ENCODE measurements at places on chromosomes 13 and 19. TPM values are rescaled to one million over a fixed set of nuclear protein-coding genes. Genes with fewer than 3 reads are reported as not detected.
A peak's percentile ranks its signal among the peaks of the same experiment; 100 is the strongest.

GRCh38 chr13:106314417-106314816 lies 221.0 kb downstream of the EFNB2 start:
- no peak for DNase-seq

The KRTDAP gene
- total RNA-seq, result not detected

The LMTK3 gene
- 0.06 TPM for total RNA-seq

GRCh38 chr19:3274245-3274941 lies 49.9 kb downstream of the CELF5 start:
- DNase-seq, result no peak

The NLRP5 gene
- total RNA-seq, result not detected

The C19orf73 gene
- total RNA-seq, result 1.8 TPM

- no peak for DNase-seq
These were observed 8.5 kb downstream of the POU2F2 start for GRCh38 chr19:42123765-42124164.

The EHD2 gene
- total RNA-seq, result 170 TPM

The URI1 gene
- total RNA-seq, result 73.4 TPM

DNA sequence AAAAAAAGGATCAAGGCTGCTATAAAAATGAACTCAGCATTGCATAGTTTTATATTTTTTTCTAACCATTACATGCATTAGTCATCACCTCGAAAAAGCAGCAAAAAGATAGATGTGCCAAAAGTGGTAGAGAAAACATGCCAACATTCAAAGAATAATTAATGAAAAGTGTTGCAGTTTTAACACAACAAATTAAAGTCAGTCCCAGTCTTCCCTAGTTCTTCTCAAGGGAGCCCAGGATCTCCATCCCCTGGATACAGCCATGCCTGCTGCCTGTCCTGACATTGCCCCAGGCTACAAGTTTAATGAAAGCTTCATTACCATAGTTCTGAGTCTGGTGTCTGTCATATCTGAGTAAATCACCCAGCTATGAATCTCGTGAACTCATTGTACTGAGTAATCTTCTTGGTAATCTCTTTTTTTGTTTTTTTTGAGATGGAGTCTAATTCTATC lies 116.6 kb upstream of the KLF12 start:
- no peak for DNase-seq

The ACP5 gene
- total RNA-seq, result 8.6 TPM

DNA sequence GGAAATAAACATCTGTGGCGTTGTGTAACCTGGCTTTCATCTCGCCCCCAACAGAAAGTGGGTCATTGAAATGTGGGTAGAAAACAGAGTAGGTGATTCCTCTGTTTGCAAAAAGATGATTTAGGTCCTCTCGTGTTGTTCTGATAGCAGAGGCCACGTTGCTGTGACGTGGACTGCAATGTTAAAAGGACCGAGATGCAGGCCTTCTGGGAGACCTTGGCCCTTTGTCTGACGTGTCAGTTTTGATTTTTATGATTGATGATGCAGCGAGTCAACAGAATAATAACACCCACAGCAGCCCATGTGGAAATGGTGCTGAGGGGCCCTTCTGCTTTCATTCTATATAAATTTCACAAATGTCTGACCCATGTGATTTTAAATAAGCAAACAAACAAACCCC lies 68.9 kb downstream of the FGF9 start:
- DNase-seq, result peak; percentile 65

- DNase-seq, result no peak
These were observed 32.9 kb downstream of the NAXD start for GRCh38 chr13:110648146-110648819.

GRCh38 chr19:48999481-49000325 lies 6.0 kb downstream of the RUVBL2 start:
- DNase-seq, result peak; percentile 72

DNA sequence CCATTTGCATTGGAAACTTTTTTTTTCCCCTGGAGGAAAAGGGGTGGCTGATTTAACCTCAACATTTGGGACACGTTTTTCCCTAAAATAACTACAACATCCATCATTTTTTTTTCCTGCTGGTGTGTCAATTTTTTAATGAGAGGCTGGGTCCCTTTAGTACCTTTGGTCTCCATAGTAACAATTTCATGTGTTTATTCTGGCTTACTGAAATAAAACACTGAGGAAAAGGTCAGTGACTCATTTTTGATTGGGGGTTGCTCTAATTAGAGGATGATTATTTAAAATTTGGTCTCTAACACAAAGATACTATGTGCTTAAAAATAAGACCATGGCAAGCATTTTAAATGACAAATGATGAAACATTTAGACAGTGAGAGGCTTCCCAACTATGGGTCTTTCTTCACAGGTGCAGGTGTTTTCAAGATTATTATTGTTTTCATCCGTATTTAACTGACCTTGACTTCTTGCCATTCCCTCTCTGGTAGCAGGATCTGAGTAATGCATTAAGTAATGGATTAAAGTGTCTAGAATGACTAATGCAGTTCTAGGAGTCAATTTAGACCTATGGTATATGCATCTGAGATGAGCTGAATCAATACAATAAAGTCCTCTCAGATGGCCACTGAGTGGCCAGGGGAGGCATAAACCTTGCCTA lies 406.4 kb downstream of the KCNRG start:
- no peak for DNase-seq

DNA sequence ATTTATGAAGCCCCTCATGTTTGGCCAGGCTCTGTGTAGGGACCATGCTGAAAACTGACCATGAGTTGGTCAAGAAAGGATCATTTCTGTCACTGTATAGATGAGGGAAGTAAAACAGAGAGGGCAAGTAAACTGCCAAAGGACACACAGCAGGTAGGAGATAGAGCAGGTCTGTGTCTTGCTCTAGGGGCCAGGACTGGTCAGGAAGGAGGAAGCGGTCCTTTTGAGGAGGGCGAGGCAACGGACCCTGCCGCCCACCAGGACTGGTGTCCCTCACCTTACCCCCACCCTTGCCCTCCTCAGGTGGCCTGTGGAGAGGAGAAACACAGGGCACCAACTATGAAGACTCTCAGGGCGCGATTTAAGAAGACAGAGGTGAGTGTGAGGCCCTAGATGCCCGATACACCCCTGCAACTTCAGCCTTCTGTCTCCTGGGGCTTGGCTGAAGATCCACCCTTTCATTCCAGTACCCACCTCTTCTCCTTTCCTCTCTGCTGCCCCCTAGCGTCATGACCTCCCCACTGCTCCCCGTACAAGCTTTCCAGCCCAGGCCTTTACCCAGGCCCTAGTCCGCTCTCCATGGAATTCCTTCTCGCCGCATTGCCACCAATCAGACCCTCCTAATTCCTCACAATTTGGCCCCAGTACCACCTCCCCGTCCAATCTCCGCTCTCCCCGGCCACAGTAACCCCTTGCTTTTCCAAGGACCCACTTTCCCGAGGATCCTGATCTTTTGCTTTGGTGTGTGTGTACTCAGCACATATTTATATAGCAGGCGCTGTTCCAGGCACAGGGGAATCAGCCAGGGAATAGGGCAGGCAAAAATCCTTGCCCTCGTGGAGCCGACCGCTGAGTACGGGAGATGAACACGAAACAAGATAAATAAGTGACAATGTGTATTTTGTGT lies 3.9 kb downstream of the ANKRD24 start:
- DNase-seq, result peak; percentile 83

The CEACAM3 gene
- total RNA-seq, result not detected

GRCh38 chr19:23969630-23970029 lies 54.9 kb downstream of the ZNF726 start:
- no peak for DNase-seq

GRCh38 chr19:38891771-38892170 lies 7.6 kb downstream of the SIRT2 start:
- no peak for DNase-seq

DNA sequence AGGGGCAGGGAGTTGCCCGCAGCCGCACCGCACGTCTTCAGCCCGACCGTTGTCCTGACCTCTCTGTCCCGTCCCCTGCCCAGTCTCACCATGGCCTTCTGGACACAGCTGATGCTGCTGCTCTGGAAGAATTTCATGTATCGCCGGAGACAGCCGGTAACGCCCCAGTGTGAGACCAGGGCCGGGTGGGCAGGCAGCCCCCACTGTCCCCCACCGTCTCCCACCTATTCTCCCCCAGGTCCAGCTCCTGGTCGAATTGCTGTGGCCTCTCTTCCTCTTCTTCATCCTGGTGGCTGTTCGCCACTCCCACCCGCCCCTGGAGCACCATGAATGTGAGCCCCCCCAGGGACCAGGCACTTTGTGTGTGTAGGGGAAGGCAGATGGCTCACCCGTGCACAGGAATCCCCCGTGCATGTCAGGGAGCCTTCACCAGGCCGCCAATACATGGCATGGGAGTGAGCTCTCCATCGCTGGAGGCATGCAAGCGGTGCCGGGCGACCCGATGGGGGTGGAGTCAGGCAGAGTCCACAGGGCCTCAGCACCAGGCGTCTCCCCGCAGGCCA lies 1.4 kb downstream of the ABCA7 start:
- DNase-seq, result no peak

The GNA15 gene
- total RNA-seq, result 10.9 TPM

GRCh38 chr13:108734676-108735075 lies 105.3 kb downstream of the MYO16 start:
- no peak for DNase-seq

DNA sequence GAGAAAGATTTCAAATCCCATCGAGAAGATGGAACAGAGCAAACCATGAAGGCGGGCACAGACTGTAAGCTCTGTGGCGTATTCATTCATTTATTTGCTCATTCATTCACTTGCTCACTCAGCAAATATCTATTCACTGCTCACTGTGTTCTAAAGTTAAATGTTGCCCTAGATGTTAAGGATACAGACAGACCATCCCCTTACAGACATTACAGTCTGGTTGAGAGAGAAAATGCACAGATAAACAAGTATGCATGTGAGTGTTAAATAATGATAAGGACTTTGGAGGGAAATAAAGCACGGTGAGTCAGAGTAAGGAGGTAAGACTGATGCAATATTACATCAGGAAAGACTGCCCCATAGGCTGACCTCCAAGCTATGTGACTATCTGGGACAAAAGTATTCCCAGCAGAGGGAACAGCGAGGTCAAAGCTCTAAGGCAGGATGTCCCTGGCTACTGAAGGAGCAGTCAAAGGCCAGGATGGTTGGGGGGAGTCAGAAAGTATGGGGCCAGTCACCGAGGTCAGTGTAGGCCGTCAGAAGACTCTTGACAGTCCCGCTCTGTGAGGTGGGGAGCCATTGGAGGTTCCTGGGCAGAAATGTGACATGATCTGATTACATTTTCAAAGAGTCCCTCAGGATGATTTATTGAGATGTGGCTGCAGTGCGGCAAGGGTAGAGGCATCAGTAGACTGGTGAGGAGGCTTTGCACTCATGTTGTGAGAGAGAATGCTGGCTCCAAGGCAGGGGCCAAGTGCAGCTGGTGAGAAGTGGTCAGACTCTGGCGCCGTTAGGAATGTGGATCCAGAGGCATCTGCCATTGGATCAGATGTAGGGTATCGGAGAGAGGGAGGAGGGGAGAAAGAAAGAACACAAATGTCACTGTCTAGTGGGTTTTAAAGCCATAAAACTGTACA lies 37.9 kb downstream of the MBNL2 start:
- DNase-seq, result peak; percentile 53

The LGALS7B gene
- total RNA-seq, result not detected

GRCh38 chr19:29321116-29321515 lies 108.2 kb upstream of the UQCRFS1 start:
- no peak for DNase-seq

- no peak for DNase-seq
These were observed 10.6 kb downstream of the CCDC8 start for GRCh38 chr19:46402725-46403124.

The CGB7 gene
- total RNA-seq, result not detected

GRCh38 chr13:42272115-42272803 lies at the start of gene AKAP11:
Gene AKAP11, plus strand, starts transcription at chr13:42272152. Its CDS starts 14,197 bp downstream, at chr13:42286349.
- DNase-seq, result peak; percentile 40

GRCh38 chr13:94713561-94714182 lies 1.3 kb upstream of the SOX21 start:
- no peak for DNase-seq

The COX6B1 gene
- total RNA-seq, result 378 TPM

DNA sequence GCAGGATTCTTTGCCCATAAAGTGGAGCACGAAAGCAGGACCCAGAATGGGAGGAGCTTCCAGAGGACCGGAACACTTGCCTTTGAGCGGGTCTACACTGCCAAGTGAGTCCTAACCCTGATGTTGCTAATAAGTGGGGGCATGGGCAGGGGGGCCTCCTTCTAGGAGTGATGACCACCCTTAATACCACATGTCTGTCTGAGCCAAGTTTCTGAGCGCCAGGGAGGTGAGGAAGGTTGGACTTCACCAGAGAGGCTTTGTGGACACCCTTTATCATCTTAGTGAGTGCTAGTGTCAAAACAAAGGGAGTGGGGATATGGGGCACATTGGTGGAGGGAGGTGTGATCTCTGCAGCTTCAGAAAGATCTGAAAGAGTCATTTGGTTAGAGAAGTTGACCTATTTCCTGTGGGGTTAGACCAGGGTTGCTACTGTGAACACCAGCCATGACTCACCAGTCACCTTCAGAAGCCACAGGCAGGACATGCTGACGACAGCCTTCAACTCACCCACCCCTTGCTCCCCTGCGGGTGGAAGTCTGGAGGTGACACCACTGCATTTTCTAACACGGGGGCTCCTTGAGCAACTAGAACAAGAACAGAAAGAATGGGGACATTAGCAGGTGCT lies 8.8 kb downstream of the ALOX5AP start:
- peak; percentile 55 for DNase-seq

- DNase-seq, result no peak
These were observed 193.1 kb downstream of the VWA8 start for GRCh38 chr13:41767801-41768200.

DNA sequence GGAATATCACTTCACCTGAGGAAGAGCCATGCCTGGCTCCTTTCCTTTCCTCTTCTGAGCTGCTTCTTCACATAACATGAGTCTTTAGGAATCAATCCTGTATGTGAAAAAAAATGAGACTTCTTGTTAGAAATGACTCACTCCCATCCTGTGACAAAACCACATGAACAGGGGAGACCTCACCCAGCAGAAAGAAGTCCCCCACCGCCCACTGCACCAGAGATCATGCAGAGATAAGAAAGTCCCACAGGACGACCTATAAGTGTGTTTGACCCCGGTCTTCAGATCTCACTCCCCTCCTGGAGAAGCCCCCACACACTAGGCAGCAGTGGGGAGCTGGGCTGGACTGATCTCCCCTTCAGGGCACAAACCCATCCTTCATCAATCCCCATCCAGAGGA lies 7.8 kb downstream of the ZNF600 start:
- no peak for DNase-seq

The EDNRB gene
- 140 TPM for total RNA-seq

DNA sequence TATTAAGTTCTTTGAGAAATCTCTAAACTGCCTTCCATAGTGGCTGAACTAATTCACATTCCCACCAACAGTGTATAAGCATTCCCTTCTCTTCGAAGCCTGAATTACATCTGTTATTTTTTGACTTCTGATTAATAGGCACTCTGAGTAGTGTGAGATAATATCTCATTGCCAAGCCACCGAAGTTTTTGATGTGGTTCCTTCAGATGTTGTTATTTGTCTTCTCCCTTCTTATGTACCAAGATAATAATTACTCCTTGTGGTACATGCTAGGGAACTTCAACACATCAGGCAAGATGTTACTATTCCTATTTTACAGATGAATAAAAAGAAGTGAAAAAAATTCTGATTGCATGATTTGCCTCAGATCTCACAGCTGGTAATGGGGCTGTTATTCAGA lies 70.9 kb downstream of the KCTD12 start:
- no peak for DNase-seq
